ENCODE measurements at places on chromosomes 4 and X. TPM values are rescaled to one million over a fixed set of nuclear protein-coding genes. Genes with fewer than 3 reads are reported as not detected.
A peak's percentile ranks its signal among the peaks of the same experiment; 100 is the strongest.

DNA sequence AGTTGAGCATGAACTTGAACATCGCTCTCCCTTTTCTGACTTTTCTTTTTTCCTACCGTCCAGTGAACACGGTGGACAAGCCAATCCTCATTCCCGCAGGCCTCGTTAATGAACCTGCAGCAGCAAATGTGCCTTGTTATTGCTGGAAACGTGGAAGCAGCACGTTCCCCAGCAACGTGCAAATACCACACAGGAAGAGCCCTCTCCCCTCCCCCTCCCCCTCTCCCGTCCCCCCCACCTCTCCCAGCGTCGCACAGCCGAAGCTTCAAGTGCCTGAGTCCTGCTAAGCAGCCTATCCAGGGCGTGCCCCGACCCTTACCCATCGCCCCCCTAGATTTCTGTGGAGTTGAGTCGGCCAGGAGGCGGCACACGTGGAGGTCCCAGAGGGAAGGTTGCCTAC is 219.9 kb downstream of the BCOR start:
- peak; percentile 20 for DNase-seq

Gene MMRN1
- not detected for total RNA-seq

- peak; percentile 51 for DNase-seq
Observed at GRCh38 chr4:153255233-153255632, 51.0 kb downstream of the TRIM2 start.

GRCh38 chr4:4502694-4503311 is 39.0 kb downstream of the STX18 start:
- no peak for DNase-seq

DNA sequence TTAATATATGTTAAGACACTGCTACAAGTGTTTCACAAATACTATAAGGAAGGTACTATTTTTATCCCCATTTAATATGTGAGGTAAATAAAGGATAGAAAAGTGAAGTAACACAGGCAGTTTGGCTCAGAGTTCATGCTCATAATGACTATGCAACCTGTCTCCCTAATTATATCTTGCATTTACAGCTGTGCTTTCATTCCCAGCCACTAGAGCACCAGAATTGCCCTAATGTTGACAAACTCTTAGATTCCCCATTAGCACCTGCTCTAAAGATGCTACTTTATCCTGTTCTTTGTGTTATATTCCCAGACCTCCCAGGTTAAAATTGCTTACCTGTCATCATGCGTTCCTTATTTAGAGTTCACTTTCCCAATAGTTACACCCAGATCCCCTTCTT is 833.6 kb downstream of the CCSER1 start:
- DNase-seq: peak; percentile 36

- no peak for DNase-seq
Observed at GRCh38 chrX:50514811-50515210, 44.2 kb upstream of the DGKK start.

GRCh38 chr4:138182838-138183426 is 59.2 kb downstream of the SLC7A11 start:
- DNase-seq: peak; percentile 60

DNA sequence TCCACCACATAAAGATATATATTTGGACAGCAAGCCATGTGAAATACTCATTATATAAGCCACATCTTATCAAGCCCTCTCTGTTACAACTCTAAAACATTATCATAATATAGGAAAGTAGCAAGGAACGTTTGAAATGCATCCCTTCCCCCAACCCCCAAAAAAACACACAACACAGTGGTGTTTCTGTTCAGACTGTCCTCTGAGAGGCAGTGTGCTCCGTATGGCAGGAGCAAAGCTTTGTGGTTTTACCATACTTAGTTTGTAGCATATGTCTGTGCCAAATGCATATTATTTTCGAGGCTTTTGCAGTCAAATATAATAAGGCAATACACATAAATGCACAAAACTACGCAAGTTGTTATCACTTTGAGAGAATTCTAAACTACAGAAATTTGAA is 194.2 kb downstream of the RAPGEF2 start:
- no peak for DNase-seq

DNA sequence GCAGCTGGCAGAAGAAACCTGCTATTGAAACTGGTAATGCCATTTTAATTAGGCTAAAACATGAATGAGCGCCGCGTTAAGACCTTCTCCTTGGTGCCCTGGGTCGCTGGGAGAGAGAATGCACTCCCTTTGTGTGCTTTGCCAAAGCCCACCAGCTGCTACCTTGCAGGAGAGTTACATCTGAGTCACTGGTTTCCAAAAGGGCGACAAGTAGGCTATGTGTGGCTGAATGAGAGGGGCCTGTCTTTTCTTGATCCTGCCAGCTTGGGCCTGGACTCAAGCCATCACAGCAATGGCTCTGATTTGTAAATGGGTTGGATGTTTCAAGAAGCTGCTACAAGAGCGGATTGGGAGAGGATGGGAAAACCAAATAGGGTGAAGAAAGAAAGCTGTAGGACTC is 81.5 kb downstream of the NHS start:
- no peak for DNase-seq

Gene IL9R
- total RNA-seq: 1.6 TPM

- no peak for DNase-seq
Observed at GRCh38 chr4:53022513-53023100, 160.5 kb downstream of the RASL11B start.

- DNase-seq: peak; percentile 67
Observed at GRCh38 chrX:66731398-66731797, 92.5 kb upstream of the EDA2R start.

DNA sequence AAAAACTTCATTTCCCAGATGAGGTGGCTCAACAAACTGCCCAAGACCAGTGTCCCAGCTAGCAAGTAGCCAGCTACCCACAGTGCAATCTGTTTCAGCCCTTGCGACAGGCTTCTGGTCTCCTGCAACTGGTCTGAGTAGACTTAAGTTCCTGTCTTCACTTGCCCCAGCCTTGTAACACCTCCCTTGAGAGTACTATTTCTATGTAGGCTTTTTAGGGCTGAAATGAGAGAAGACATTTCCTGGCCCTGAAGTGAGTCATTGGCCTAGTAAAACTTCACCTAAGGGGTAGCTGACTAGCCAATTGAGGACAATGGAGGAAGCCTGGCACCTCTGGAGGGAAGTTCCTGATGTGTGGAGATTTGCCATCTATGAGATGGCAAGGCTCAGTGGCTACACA is 80.1 kb upstream of the STIM2 start:
- DNase-seq: no peak

DNA sequence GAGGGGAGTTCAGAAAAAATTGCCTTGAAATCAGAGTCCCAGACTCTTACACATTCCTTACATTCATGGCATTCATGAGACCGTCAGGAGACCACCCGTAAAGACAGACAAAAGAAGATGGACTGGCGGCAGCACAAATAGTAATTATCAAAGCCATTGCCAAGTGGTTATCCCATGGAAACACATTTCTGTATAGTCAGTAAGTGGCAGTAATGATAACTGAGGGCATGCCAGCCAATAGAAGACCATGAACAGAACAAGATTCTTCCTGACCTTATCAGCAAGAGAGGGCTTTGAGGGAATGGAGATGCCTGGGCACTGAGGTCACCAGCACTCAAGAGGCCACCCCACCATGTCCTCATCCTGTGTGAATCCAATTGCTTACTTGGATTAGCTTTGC is 121.7 kb upstream of the HCCS start:
- DNase-seq: peak; percentile 28

Gene RHOXF1
- total RNA-seq: 0.31 TPM

- DNase-seq: no peak
Observed at GRCh38 chr4:40971338-40971737, 221.6 kb downstream of the NSUN7 start.

DNA sequence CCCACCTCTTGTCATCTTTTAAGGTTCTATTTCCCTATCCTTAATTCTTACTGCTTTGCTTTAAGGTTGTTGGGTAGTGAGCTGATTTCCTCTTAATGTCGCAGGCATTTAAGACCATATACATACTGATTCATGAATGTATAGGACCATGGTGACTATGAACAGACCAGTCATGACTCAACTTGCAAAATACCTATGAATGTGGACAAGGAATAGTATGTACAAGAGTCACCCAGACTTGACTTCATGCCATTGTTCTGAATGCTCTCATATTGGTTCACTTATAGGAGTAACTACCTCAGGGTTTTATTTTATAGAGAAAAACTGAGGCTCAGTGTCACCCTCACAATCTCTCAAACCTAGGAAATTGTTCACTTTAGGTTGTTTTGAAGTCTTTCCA is 44.3 kb downstream of the CCNG2 start:
- no peak for DNase-seq

All from GM23338 (cell line).